HS-5 (cell line): ENCODE measurements at places on chromosomes 3 and 15.

DNA sequence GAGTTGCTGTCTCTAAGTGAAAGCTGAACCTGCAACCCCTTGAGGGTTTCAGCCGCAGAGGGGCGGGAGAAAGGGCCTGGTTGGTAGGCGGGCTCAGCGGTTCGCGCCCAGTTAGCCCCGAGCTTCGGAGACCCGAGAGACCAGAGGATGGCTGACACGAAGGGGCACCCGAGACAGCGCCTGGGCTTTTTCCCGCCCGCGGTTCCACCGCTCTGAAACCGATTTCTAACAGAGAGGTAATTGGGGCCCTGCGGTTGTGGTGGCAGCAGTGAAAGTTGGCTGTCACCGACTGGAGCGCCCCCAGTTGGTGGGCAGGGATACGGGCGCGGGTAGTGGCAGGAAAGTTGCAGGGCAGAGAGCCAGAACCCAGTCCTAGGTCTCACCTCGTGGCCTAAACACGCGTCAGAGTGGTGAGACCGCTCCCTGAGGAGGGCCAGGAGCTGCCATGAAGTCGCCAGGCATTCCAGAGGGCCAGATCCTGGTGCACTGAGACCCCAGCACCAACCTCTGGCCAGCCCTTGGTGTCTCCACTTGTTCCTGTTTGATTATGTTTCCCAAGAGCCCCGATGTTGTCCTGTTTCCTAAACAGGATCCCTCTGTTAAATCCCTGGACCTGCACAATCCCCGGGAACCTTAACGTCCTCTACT, 625 bp upstream of the ELL3 start:
- DNase-seq = no peak

- no peak for DNase-seq
Observed at GRCh38 chr3:10928961-10929471, 63.5 kb upstream of the SLC6A1 start.

DNA sequence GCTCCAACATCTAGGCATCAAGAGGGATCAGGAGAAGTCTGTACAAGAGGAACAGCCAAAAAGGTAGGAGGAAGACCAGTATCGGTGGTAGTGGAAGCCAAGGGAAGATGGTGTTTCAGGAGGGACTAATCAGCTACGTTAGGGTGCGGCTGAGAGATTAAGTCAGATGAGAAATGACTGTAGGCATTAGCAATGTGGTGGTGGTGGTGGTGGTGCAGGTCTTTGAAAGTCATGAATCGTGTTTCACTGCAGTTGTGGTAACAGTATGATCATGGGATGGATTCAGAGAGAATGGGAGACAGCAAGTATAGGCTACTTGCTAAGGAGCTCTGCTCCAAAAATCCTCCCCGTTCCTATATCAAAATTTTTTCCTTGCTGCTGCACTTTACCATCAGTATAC, 35.5 kb downstream of the ASTE1 start:
- no peak for DNase-seq

- DNase-seq = no peak
Observed at GRCh38 chr15:39939487-39940452, 5.9 kb downstream of the EIF2AK4 start.

- peak; percentile 78 for DNase-seq
Observed at GRCh38 chr15:90400759-90401314, 12.8 kb downstream of the IQGAP1 start.

GRCh38 chr15:64004056-64004455, 42.2 kb downstream of the DAPK2 start:
- no peak for DNase-seq

GRCh38 chr3:158420654-158421396, 150.2 kb upstream of the MLF1 start:
- DNase-seq = peak; percentile 41

GRCh38 chr3:105944276-105944675, 75.5 kb upstream of the CBLB start:
- DNase-seq = peak; percentile 44

DNA sequence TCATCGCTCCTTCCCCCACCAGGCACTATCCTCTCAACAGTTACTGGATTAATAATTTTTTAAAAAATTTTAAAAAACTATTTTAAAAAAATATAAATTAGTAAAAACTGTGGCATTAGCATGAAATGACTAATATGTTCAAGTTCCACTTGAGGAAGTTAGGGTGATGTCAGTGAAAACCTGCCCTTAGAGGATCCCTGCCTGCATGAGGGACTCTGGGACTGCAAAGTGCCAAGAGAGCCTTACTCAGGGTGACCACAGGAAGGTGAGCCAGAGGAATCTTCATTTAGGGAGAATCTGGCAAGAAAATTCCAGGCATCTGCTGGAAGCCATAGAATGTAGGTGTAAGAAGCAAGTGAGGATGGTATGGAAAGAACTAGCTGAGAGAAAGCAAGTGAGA, 157.7 kb upstream of the BCL6 start:
- no peak for DNase-seq

DNA sequence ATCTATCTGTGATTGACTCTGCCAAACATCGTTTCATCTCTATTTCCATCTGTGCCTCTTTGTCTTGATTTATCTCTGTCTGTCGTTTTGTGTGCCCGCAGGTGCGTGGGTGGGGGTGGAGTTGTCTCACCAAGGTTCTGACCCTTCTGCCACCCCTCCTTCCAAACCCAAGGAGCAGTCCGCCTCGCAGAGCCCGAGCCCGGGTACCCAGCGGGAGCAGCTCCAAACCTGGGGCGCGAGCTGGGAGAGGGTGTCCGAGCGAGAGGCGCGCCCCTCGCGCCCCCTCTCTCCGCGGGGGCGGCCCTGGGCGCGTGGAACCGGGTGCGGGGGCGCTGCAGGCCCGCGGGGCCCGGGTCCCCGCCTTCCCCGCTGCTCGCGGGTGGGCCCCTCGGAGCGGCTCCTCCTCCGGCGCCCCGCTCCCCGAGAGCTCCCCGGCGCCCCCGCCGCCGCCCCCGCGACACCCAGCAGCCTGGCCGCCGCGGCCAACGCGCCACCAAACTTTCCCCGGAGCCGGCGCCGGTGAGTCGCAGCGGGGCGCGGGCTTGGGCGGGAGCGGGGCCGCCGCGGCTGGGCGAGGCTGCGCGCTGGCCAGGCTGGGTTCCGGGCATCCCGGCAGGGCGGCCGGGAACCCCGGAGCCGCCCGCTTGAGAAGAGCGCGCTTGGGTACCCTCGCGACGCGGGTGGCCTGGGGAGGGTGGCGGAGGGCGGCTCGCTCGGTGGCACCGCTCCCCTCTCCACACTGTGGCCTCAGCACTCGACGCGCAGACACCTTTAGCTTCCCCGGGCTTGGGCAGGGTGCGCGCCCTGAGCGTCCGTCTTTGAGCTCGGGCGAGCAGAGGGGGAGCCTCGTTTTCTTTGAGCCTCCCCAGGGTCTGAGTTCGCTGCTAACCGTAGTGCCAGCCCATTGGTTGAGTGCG, at the start of gene HRH1:
Gene HRH1 (plus strand): TSS at position 458 of the 917 bp plus-strand sequence. CDS start 104,545 bp downstream, outside the sequence.
- no peak for DNase-seq

DNA sequence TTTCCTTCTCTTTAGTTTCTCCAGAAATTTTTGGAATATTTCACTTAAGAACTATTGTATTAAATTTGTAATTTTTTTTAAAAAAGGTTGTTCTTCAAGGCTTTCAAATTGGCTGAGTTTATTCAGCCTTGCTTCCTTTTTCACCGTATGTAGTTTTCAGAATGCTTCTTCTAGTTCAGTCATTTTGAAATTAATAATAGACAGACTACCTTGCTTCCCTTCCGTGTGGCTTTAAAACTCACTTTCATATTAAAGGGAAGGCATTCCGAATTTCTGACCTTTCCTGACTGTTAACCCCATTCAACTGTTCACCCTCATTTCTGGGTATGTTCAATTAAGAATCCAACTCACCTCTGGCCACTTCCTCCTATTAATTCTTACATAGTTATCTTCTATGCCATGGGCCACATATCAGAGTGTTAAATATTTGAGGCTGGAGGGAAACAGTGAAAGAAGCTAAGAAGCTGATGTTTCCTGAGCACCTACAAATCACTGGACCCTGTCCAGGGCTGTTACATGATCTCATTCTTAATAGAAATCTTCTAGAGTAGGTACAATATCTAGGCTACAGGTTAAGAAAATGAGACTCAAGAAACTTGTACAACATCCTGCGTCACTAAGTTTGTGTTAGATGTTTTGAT, 237.5 kb downstream of the P3H2 start:
- DNase-seq = no peak

- no peak for DNase-seq
Observed at GRCh38 chr15:52408823-52409222, 113.2 kb upstream of the MYO5C start.

DNA sequence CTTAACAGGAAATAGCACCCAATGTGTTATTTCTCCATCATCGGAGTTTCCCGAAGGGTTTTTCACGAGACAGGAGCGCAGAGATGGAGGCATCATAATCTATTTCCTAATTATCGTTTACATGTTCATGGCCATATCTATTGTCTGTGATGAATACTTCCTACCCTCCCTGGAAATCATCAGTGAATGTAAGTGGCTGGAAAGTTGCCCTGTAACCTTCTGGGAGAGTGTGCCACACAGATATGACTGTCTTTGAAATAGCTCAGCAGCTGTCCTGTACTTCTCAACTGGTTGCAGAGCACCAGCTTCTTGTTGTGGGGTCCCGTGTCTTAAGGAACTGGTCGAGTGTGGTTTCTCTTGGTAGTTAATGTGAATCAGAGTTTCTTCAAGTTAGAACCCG, 1.1 kb downstream of the SLC24A5 start:
- no peak for DNase-seq

- DNase-seq = no peak
Observed at GRCh38 chr3:189863031-189863430, 231.8 kb downstream of the TP63 start.

DNA sequence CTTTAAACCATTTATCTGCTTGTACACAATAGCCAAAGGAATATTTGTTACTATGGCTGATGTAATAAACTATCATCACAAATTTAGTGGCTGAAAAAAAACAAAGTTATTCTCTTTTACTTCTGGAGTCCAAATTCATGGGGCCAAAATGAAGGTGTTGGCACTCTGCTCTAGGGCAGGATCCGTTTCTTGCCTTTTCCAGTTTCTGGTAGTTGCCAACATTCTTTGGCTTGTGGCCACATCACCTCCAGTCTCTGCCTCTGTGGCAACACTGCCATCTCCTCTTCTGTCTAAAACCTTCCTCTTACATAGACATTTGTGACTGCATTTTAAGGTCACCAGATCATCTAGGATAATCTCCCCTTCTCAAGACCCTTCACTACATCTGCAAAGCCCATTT, 27.3 kb downstream of the NIT2 start:
- DNase-seq = no peak

GRCh38 chr15:55902981-55903380, 90.4 kb downstream of the NEDD4 start:
- no peak for DNase-seq

DNA sequence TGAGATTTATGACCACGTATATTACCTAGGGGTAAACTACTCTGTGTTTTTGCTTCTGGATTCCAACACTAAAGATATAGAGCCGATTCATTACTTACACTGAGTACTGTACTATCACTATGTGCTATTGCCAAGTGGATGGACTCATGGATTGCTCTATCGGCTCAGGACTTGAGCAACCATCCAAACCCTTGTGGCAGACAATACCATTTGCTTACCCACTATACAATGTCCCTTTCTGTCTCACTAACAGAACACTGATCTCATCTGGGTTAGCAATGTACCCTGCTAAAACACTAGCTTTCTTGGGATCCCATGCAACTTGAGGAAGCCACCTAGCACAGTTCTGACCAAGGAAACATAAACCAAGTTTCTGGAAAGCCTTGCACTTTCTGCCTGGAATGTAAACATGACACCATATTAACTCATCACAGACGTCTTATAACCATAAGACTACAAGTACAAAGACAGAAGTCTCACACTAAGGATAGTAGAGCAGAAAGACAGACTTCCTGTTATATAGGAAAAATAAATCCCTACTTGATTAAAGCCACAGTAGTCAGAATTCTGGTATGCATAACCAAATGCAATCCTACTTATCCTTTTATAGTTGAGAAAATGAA, 38.6 kb downstream of the HACD2 start:
- DNase-seq = no peak

- DNase-seq = no peak
Observed at GRCh38 chr3:88262527-88262926, 112.8 kb downstream of the C3orf38 start.

GRCh38 chr15:41876007-41876406, 17.8 kb downstream of the SPTBN5 start:
- DNase-seq = no peak

- DNase-seq = no peak
Observed at GRCh38 chr3:25872200-25872877, 82.4 kb downstream of the OXSM start.

- no peak for DNase-seq
Observed at GRCh38 chr15:31605467-31605931, 278.9 kb downstream of the KLF13 start.

DNA sequence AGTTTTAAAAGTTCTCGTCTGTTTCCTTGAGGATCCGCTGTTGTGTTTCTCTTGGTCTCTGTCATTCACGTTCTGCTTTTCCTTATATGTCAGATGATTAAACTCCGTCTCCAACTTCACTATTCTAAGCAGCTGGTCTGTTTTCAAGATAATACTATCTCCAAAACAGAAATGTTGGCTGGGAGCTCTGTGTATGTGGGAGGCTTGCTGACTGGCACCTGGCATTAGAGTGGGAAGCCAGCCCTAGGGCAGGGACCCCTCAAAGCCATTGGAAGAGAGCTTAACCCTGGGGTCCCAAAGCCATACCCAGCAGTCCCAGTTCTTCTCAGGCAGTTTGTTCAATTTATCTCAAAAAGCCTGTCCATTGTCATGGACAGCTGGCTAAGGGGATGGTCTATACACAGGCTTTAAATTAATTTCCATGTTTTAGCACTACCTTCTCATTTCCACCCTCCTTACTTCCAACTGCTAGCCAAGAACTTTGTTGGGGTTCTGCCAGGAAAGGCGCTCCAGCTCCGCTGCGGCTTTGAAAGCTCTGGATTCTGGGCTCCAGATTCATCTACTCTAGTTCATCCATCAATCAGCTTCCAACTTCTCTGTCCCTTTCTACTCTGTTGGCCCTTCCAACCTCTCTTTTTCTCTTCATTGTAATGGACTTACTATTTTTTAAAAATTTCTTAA, 9.2 kb downstream of the BTBD1 start:
- no peak for DNase-seq

DNA sequence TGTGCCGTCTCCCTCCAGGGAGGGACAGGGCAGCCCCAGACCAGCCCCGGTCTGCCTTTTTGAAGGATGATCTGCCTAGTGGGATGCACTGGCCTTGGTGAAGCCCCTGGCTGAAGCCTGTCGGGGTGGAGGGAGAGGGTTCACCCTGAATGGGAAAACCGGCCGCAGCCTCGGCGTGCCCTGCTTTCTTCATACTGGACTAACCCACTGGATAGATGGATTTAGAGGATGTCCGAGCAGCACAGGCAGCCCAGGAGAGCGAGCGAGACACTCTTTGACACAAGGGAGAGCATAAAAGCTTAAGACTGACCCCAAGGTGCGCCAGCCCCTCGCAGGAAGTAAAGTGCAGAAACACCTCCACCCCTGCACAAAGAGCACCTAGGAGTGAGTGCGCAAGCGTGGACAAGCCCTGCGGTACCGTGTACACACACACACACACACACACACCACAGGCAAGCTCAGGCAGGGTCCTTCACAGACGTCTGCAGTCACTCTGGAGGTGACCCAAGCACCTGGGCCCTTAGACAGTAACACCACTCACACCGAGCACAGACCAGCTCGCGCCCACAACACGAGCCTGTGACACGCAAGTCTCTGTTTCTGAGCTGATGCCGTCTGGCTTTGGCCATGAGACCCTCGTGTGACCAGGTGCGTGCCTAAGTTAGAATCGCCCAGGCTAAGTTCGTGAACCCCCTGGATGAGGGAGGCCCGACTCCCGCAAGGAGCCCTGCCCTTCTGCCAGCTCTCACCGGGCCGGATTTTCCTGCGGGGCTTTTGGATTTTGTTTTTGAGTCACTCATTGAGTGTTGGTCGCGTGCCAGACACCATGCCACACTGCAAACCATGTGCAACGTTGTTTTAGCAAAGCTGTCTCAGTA, 11.3 kb downstream of the SEMA4B start:
- DNase-seq = no peak

GRCh38 chr3:101527906-101528305, 14.9 kb upstream of the SENP7 start:
- no peak for DNase-seq
